AG04449 (cell line): ENCODE measurements at places on chromosomes 1 and 21.

- DNase-seq: no peak
Observed at GRCh38 chr21:45854690-45855247, 126.8 kb upstream of the COL6A1 start.

DNA sequence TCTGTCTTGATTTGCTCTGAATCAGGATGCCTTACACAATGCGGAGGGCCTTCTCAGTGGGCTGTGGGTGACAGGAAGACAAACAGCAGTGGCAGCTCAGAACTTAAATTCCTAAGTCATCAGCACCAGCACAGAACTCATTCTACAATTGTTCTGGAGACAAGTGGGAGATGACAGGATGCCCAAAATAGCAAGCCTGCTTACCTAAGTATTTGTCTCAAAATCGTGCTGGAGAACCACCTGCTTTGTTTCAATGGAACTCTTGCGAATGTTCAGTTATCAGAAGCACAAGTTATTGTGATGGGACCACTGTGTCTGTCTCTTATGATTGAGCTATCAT is 76.1 kb downstream of the VCAM1 start:
- no peak for DNase-seq

DNA sequence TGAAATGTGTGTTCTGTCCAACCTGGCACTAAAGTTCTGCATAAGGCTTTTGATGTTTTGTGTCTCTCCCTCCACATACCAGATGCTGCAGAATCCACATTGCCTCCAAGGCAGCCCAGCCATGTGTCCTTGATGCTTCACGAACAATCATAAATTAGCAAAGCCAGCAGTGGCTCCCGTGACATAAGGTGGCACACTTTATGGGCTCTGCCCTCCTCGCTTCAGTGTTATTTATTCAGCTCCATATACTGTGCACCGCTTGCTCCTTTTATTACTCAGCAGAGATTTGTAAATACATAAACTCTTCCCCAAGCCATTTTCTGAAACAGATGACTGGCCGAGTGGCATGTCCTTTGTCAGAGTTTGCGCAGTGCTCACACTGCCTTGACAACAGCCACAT is 112.8 kb upstream of the SLC35F3 start:
- no peak for DNase-seq

DNA sequence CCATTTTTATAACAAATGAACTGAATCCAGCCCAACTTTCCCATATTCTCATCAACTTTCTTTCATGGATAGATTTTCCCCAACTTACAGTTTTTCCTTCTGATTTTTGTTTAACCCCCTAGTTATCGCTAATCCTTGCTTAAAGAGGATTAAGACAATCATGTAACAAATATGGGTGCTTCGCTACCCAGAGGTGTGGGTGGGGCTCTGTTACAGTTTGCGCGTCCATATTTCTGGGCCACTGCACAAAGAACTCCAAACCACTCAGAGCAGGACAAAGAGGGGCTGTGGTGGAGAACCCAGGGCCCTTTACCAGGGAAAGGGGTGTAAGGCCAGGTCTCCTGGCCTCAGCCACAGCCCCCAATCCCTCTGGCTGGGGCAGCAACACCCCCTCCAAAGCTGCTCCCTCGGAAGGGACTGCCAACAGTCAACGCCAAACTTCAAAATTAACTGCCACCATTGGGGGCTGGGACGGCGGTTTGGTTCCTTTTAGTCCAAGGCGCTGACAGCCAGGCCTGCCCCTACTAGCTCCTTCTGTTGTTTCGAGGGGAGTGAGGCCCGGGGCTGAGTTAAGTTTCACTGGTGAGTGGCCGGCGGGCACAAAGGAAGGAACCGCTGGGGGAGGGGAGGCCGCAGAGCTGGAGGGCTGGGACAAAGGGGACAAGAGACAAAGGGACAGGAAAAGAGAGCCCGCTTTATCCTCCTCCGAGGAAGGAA is 27.9 kb downstream of the SSBP3 start:
- no peak for DNase-seq

DNA sequence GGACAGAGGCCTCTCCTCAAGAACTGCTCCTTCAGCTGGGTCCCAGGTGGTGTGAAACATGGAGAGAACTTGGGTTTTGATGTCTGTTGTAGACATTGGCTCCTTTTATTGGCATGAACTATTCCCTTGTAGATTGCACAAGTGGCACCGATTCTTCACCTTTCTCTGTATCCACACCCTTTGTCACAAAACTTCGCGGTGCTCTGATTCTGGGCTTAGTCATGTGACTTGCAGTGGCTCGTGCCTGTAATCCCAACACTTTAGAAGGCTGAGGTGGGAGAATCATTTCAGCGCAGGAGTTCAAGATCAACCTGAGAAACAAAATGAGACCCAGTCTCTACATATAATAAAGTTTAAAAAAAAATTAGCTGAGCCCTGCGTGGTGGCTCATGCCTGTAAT is 42.5 kb upstream of the EYA3 start:
- DNase-seq: no peak

GRCh38 chr1:66978201-66978600 is 53.4 kb downstream of the MIER1 start:
- DNase-seq: no peak

DNA sequence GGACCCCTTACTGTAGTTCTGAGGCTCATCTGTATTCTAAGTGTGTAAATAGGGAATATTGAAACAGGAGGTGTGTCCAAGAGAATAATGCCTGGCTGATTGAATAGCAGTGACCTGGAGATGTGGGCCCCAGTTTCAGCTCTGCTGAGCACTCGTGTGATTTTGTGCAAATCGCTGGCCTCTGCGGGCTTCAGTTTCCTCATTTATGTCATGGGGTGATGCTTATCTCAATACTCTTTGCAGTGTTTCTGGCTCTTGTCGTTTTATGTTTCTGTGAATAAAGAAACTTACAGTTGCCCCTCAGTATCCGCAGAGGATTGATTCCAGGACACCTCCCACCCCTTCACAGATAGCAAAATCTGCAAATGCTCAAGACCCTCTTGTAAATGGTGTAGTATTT is 5.0 kb downstream of the COG2 start:
- DNase-seq: no peak

DNA sequence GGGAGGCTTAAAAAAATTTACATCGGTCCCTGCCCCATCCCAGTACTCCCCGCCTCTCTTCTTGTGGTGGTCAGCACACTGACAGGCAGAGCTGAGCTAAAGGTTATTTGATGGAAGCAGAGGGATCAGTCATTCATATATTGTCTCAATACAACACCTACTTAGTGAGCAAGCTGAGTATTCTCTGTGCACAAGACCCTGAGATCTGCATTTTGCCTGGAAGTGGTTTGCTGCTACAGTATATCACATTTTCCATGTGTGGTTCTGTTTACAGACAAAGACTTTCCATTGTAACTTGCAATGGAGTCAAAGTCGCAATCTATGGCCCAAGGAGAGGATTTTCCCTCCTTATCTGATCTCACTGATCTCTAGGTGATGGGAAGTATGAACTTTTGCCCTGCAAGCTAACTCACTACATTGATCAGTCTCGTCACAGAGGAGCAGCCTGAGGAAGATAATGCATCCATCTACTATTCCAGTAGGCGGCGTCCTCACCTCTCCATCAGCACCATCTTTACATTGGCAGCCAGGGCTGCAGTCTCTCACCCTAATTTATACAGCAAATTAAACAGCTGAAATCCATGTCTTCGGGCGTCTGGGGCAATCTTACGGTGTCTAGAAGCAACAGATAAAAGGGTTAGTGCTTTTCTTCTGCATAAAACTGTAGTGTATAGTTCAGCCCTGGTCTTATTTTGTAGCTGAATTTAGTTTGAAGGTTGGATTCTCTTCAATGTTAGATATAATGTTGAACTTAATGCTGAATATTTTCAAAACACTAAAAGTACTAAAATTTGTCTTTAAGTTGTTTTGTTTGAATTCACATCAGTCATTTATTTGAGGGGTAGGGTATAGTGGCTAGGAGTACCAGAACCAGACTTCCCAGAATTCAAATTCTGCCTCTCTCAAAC is 3.2 kb upstream of the TRAF5 start:
- DNase-seq: no peak

GRCh38 chr1:156682166-156682890 is 5.1 kb upstream of the NES start:
- no peak for DNase-seq

DNA sequence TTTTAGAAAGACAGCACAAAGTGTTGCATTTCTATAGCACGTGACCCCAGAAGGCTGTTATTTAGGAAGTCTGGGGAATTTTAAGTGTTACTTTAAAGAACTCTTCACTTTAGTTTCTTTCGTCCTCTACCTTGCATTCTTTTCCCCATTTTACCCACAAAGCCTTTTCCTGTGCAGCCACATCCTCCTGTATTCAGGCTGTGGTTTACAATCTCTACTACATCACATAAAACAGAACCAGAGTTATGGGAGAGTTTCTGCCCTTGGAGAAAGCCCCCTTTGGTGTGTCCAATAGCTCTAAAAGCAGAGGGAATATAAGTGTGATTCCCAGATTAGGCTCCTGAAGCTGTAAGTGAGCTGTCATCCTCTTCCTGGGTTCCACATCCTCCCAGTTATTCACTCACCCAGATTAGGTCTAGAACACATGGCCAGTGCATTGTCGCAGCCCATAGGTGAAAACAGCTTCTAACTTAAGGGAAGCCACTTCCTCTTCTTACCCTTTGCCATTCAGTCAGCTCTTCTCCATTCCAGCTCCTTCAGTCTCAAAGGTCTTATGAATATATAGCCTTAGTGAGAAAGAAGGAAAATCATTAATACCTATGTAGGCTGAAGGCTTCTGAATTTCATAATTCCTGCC is 171.1 kb downstream of the PIGK start:
- no peak for DNase-seq

- no peak for DNase-seq
Observed at GRCh38 chr1:91730801-91731732, 154.9 kb downstream of the TGFBR3 start.

DNA sequence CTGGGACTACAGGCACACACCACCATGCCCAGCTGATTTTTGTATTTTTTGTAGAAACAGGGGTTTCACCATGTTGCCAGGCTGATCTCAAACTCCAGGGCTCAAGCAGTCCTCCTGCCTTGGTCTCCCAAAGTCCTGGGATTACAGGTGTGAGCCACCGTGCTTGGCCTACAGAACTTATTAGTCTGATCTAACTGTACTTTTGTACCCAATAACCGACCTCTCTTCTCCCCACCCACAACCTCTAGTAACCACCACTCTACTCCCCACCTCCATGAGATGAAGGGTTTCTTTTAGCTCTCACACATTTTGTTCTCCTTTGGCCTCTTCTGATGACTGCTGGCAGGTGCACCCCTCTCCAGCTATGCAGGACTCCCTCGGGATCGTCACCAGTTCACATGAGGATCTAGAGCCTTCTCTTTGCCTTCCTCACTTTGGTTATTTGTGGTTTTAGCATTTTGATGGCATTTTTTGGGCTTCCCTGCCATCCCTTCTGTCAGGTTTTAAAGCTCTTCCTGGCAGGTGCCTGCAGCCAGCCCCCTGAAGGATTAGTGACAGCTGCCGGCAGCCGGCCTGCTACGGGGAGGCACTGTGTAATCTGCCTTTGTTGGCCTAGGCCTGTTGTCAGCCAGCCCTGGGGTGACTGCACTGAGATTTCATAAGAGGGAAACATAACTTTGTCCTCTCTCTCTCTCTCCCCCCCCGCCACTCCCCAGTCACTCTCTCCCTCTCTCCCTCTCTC is 99.8 kb upstream of the ATP1A1 start:
- DNase-seq: no peak

DNA sequence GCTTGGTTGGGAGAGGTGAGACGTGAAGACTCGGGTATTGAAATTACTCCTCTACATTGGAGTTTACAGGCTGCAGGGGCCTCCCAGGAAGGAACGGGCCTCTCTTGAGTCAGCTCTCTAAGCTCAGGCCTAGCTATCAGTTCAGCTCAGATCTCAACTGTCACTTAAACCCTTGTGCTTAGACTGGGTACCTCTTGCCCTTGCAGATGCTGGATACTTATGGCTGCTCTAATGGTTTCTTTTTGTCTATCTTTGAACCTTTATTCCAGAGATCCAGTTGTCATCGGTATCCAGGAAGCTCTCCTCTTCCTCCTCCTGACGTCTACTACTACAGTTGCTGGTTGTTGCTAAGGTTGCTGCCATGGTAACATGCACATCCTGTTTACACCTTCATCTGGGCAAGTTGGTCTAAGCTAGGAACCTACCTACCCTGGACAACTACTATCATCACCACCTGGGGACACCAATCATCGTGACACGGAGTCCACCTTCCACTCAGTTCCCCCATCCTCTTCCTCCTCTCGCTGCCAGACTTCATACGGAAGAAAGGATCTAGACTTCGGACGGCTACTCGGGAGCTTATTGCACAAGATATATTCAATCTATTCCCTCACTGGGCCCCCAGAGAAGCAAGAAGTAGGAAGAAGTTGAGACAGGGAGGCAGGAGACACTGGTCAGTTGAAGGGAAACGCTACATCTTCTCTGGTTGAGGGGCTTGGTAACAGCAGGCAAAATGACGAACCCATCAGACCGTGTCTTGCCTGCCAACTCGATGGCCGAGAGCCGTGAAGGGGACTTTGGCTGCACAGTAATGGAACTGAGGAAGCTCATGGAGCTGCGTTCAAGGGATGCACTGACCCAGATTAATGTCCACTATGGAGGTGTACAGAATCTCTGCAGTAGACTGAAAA is 56.1 kb downstream of the ATP2B4 start:
- no peak for DNase-seq

DNA sequence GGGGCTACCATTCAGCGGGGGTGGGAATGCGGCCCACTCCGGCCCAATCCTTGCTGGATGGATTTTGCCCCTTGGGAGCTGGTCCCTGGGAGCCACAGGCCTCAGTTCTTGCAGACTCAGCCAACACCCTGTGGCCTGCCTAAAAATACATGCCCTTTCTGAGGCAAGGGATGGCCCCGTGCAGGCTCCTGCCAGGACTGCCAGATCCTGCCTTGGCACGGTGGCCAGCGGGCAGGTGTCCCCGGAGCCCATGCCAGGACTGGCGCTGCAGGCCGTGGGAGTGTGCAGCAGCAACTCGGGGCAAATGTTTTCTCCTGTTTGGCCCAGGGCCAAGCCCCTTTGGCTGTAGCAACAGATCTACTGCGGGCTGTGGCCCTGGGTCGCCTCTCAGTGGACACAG is 1.6 kb upstream of the PANK4 start:
- DNase-seq: no peak

DNA sequence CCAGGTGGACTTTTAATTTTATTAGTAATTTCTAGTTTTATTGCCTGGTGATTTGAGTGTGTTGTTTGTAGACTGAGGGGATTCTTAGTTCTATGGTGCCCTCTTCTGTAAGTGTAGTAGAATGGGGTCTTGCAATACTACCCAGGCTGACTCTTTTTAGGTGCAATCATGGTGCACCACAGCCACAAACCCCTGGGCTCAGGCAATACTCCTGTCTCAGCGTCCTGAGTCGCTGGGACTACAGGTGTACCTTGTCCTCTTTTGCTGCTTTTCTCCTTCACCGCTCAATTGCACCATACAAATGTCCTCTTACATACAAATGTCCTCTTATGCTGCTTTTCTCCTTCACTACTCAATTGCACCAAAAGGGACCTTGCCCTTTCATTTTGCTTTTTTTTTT is 43.1 kb downstream of the SCP2 start:
- no peak for DNase-seq
